Fibroblast of mammary gland (primary cell): ENCODE measurements at places on chromosomes 5 and 9.

GRCh38 chr5:57177479-57178156 lies 3.8 kb downstream of the GPBP1 start:
- no peak for DNase-seq

- no peak for DNase-seq
Observed at GRCh38 chr5:34736445-34737115, 80.5 kb downstream of the RAI14 start.

- DNase-seq = no peak
Observed at GRCh38 chr5:138819081-138819480, 56.1 kb downstream of the LRRTM2 start.

GRCh38 chr9:89475891-89476440 lies 21.9 kb downstream of the SEMA4D start:
- DNase-seq = no peak

GRCh38 chr9:34412336-34412735 lies 35.6 kb upstream of the MYORG start:
- DNase-seq = no peak

GRCh38 chr9:100813871-100814270 lies 214.7 kb upstream of the PLPPR1 start:
- no peak for DNase-seq

DNA sequence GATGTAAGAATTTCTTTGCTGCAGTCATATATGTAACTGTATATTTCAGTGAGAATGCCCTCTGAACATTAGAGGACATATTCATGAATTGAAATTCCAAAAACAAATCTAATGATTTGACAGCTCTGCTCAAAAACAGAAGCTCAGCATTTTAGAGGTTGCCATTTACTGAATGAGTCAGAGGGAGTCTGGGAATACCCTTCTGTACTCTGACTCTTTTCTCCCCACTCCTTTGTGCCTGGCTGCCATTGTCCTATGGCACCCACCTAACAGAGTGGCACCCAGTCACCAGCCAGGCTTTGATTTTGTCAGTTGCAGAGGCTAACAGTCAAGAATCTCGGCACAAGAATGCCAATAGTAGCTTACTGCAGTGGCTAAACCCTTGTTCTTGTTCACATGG lies 133.6 kb downstream of the ATG10 start:
- peak; percentile 30 for DNase-seq

- DNase-seq = no peak
Observed at GRCh38 chr5:149586708-149587318, 5.5 kb downstream of the ARHGEF37 start.

- peak; percentile 9 for DNase-seq
Observed at GRCh38 chr5:160054047-160054446, 45.1 kb downstream of the TTC1 start.

- DNase-seq = peak; percentile 81
Observed at GRCh38 chr5:65721050-65721719, 724 bp downstream of the SGTB start.

DNA sequence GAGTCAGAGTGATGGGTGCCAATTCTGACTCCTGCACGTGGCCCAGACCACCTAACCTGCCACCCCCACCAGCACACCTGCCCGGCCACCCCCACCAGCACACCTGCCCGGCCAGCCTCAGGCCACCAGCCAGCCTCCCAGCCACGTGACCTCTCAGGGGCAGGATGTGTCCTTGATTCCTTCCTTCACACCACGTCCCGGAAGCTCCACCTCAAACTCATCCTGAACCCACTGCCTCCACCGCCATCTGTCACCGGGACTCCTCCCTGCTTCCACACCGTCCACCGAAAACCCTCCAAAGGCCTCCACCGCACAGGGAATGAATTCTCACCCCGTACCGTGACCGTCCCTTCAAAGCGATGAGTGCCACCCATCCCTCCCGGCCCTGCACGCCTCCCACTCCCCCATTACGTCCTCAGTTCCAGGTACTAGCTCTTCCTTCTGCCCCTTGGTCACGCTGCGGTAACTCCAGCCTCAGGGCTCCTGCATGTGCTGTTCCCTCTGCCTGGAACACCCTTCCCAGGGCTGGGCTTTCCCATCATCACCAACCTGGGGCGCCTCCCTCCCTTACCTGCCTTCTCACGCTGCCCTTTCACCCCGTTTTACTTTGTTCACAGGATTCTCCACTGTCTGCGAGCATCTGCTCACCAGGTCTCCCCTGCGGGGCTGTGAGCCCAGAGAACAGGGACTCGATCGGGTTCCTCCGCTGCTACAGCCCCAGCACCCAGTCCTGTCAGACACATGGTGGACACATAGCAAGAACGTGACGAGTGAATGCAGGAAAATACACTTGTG lies 82.9 kb downstream of the ADAMTS2 start:
- no peak for DNase-seq

DNA sequence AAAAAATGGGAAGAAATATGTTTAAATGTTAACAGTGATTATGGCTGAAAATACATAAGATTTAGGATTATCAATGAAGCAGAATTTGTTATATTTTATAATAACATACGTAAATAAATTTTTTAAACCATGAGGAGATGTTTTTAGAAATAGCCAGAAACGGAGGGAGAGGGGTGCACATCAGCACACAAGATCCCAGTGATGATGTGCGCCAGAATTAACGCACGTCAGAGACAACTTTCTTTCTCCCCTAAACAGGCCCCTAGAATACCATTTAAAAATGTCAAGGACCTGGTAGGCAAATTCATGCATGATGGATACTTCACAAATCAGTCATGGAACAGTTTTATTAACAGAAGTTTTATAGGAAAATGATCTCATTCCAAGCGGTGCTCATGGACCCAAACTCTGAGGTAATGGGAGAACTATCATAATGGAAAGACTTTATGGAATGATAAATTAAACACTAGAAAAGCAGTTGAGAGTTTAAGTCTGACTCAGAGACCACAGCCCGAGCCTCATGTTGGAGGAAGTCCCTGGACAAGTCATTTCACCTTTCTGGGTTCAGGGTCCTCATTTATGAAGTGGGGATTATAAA lies 258.9 kb upstream of the GAS1 start:
- DNase-seq = peak; percentile 77
